SJCRH30 (cell line): ENCODE measurements at places on chromosomes 6 and 20. TPM values are rescaled to one million over a fixed set of nuclear protein-coding genes. Genes with fewer than 3 reads are reported as not detected.

DNA sequence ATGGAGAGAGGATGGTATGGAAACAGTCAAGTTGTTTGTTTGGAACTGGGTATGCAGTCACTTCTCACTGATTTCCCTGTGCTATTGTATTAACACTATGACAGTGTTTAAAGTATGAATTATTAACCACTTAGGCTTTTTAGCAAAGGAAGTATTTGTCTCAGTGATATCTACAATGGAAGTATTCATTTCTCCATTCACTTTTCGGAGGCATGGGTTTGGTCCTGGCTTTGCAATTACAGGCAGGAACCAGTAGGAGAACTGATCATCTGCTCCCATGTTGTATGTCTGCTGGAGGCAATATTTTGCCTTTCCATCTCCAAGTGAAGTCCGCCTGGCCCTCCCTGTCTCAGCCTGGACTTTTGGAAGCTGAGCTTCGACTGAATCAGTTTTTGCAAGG lies 30.6 kb upstream of the EXOC2 start:
- no peaks in the 10 kb centered on the region for H3K36me3 ChIP-seq
- H3K27ac ChIP-seq: no peak overlapping the region
- no peaks in the 10 kb centered on the region for H3K4me1 ChIP-seq
- no peaks in the 10 kb centered on the region for H3K27me3 ChIP-seq
- DNase-seq: no peak

DNA sequence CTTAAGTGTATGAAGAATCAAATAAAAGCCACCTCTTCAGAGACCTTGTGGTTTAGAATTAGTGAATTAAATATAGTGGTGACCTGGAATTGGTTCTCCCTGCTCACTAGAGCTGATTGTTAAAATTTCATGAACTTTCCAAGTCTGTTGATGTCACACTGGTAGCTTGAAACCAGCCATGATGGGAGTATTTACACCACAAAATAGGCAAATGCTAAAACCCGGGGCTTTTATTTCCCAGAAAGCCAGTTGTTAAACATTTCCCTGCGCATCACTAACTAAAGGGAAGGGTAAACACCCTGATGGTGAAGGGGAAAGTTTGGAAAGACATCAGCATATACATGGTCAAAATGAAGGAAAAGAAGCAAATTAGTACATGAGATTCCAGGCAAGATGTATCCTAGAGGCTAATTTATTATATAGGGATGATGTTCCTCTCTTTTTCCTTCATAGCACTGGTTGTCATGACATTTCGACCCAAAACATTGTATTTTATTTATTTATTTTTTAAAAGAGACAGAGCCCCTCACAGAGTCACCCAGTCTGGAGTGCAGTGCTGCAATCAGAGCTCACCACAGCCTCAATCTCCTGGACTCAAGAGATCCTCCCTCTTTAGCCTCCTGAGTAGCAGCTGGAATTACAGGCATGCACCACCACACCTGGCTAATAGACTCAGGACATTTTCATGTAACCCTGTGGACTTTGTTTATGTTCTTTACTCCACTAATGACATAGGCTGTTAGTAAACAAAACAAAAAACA lies 123.2 kb downstream of the RIN2 start:
- no peaks in the 10 kb centered on the region for H3K36me3 ChIP-seq
- peaks cover 4% of the 10 kb centered on the region for H3K4me1 ChIP-seq
- H3K27me3 ChIP-seq: no peaks in the 10 kb centered on the region
- no peak for DNase-seq

DNA sequence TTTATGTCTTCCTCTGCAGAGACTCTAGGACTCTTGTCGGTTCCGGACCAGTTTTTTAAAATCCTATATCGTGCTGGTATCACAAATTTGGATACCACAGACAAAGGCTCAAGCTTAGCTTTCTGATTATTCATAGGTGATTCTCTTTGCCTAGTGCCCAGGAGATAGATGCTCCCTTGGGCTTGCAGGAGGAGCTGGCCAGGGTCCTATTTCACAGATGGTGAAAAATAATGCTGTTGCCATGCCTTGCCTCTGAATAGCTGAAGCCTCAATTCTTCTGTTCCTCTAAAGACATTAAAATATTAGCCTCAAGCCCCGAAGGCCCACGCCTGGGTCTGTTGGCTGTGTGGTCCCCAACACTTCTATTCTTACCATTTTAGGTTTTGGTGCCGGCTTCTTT lies 123.9 kb upstream of the BACH2 start:
- no peak for DNase-seq
- 0 out of 2 replicates have a peak, but pooled peaks cover 4% of the 10 kb centered on the region for H3K27me3 ChIP-seq
- H3K4me1 ChIP-seq: no peaks in the 10 kb centered on the region
- no peak overlapping the region for H3K4me3 ChIP-seq

DNA sequence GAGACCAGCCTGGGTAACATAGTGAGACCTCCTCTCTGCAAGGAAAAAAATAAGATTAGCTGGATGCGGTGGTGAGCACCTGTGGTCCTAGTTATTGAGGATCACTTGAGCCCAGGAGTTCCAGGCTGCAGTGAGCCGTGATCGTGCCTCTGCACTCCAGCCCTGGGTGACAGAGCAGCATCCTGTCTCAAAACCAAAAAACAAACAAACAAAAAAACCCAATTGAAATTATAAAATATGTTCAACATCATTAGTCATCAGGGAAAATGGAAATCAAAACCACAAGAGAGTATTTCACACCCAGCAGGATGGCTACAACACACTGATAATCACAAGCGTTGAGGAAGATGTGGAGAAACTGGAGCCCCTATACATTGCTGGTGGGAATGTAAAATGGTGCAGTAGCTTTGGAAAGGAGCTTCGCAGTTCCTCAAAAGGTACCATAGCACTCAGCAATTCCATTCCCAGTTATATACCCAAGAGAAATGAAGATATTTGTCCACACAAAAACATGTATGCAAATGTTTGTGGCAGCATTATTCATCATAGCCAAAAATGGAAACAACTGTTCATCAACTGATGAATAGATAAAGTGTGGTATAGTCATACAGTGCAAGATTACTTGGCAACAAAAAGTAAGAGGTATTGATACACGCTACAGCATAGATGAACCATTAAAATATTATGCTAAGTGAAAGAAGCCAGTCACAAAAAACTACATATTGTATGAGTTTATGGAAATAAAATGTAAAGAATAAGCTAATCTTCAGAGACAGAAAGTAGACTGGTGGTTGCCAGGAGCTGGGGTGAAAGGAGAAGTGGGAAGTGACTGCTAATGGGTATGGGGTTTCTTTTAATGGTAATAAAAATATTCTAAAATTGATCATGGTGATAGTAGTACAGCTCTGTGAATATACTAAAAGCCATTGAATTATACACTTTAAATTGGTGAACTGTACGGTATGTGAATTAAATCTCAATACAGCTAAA lies 38.7 kb upstream of the RIPOR2 start:
- H3K27ac ChIP-seq: no peak overlapping the region
- no peaks in the 10 kb centered on the region for H3K27me3 ChIP-seq
- no peak for DNase-seq
- H3K36me3 ChIP-seq: no peaks in the 10 kb centered on the region
- no peaks in the 10 kb centered on the region for H3K4me1 ChIP-seq
- H3K4me3 ChIP-seq: no peak overlapping the region

DNA sequence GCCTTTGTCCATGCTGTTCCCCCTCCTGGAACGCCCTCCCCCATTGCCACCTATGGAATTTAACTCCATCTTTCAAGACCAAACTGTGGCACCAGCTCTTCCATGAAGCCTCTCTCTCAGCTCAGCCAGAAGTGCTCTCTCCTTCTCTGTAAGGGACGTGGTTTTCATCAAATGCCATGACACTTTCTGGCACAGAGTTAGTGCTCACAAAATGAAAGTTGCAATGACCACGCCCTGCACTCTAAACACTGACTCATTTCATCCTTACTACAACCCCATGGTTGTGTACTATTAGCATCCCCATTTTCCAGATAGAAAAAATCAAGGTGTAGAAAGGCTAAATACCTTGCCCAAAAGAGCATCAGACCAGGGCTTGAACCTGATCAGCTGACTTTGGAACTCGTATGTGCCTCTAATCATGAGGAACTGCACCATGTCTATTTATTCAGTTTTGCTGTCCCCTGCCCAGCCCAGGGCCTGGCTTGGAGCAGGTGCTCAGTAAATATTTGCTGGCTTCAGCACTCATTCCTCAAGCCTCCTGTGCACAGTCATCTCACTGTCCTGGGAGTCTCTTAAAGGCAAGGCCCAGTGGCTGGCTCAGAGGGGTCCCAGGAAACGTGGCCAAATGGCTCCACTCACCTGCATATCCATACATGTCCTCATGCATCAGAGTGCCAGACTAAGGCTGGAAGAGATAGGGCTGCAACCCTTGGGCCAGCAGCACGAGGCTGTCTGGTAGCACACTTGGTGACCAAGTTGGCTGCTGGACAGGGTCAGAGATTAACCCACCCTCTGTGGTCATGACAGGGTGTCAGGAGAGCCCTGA lies 77.9 kb downstream of the MRPL14 start:
- no peak overlapping the region for H3K27ac ChIP-seq
- H3K27me3 ChIP-seq: no peaks in the 10 kb centered on the region
- H3K36me3 ChIP-seq: no peaks in the 10 kb centered on the region
- H3K4me3 ChIP-seq: no peak overlapping the region

- H3K36me3 ChIP-seq: no peaks in the 10 kb centered on the region
- H3K4me1 ChIP-seq: no peaks in the 10 kb centered on the region
- H3K27me3 ChIP-seq: no peaks in the 10 kb centered on the region
Observed at GRCh38 chr6:2000962-2001361, 244.4 kb downstream of the GMDS start.

Gene RIPOR2
- total RNA-seq: 3.0 and 3.9 TPM in 2 replicates

Gene DYNLT2
- 1.9 and 4.3 TPM in 2 replicates for total RNA-seq

DNA sequence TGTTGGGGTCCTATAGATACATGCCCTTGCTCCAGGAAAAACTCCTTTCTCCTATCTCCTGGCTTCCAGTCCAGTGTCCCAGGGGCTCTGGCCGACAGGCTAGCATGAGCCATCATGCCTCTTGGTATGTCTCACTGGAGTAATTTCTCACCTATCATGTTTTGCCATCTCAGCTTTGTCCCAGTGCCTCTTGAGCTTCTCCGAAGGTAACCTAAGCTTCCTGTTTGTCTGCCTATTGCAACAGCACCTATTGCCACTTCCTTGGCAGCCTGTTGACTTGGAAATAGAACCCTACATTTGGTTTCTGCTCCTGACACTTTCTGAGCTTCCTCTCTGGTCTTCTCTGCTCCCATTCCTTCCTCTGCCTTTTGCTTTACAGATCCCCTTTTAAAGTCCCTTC lies 197.7 kb downstream of the KCNQ5 start:
- no peak for DNase-seq
- H3K36me3 ChIP-seq: no peaks in the 10 kb centered on the region
- 0 out of 2 replicates have a peak, but pooled peaks cover 4% of the 10 kb centered on the region for H3K27me3 ChIP-seq
- no peak overlapping the region for H3K27ac ChIP-seq
- no peak overlapping the region for H3K4me3 ChIP-seq

GRCh38 chr6:12544821-12545565 lies 171.6 kb upstream of the PHACTR1 start:
- H3K27ac ChIP-seq: peak overlapping the region; percentile 51
- no peaks in the 10 kb centered on the region for H3K27me3 ChIP-seq
- peaks cover 13% of the 10 kb centered on the region; the same call in 1 of the 2 replicates for H3K4me1 ChIP-seq
- no peak for DNase-seq
- no peaks in the 10 kb centered on the region for H3K36me3 ChIP-seq

GRCh38 chr6:21441386-21441785 lies 152.2 kb upstream of the SOX4 start:
- H3K27ac ChIP-seq: no peak overlapping the region
- no peaks in the 10 kb centered on the region for H3K27me3 ChIP-seq
- no peaks in the 10 kb centered on the region for H3K4me1 ChIP-seq
- H3K4me3 ChIP-seq: no peak overlapping the region
- H3K36me3 ChIP-seq: no peaks in the 10 kb centered on the region

- H3K4me1 ChIP-seq: peaks cover 39% of the 10 kb centered on the region
- no peaks in the 10 kb centered on the region for H3K36me3 ChIP-seq
- no peaks in the 10 kb centered on the region for H3K27me3 ChIP-seq
Observed at GRCh38 chr20:48040491-48040890, 255.2 kb upstream of the SULF2 start.

- H3K27ac ChIP-seq: no peak overlapping the region
- peaks cover 21% of the 10 kb centered on the region for H3K4me1 ChIP-seq
- H3K36me3 ChIP-seq: no peaks in the 10 kb centered on the region
- no peak for DNase-seq
- H3K4me3 ChIP-seq: no peak overlapping the region
Observed at GRCh38 chr20:5887386-5887785, 62.9 kb downstream of the TRMT6 start.

Gene SLC4A11
- total RNA-seq: 12.1 and 16.4 TPM in 2 replicates

DNA sequence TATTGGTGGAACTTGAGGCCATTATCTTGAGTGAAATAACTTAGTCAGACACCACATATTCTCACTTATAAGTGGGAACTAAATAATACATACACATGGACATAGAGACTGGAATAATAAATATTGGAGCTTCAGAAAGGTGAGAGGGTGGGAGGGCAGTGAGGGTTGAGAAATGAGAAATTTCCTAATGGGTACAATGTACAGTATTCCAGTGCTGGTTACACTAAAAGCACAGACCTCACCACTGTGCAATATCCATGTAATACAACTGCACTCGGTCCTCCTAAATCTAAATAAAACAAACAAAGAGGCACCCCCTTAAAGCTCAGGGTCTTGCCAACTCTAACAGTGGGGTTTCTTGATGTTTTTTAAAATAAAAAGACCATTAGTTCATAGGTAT lies 53.2 kb downstream of the IGF2R start:
- no peak for DNase-seq
- no peaks in the 10 kb centered on the region for H3K27me3 ChIP-seq
- H3K4me1 ChIP-seq: no peaks in the 10 kb centered on the region
- H3K4me3 ChIP-seq: no peak overlapping the region
- no peak overlapping the region for H3K27ac ChIP-seq

GRCh38 chr6:160367798-160368547 lies 19.8 kb downstream of the SLC22A3 start:
- no peak overlapping the region for H3K4me3 ChIP-seq
- no peak for DNase-seq
- H3K27ac ChIP-seq: no peak overlapping the region

Gene SMIM26
- total RNA-seq: 76.8 and 84.0 TPM in 2 replicates

DNA sequence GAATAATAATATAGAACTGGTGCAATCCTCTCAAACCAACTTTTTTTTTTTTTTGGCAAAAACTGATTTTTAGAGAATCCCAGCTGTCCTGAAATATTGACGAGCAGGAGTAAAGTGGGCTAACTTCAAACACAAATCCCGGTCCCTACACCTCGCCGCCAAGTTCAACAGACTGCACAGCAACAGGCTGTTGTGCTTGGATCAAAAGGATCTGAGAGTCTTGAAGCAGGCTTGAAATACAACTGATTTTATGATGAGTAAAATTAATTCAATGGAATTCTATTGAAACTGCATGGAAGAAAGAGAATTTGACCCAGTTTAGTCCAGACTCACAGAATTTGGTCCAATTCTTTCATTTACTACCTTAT lies 172.1 kb downstream of the FOXC1 start:
- no peak overlapping the region for H3K27ac ChIP-seq
- no peaks in the 10 kb centered on the region for H3K27me3 ChIP-seq
- DNase-seq: no peak
- H3K36me3 ChIP-seq: no peaks in the 10 kb centered on the region

- no peaks in the 10 kb centered on the region for H3K27me3 ChIP-seq
- no peaks in the 10 kb centered on the region for H3K36me3 ChIP-seq
- no peak overlapping the region for H3K27ac ChIP-seq
- H3K4me3 ChIP-seq: no peak overlapping the region
Observed at GRCh38 chr20:19070681-19071445, 141.6 kb upstream of the SLC24A3 start.

Gene MRPS10
- 57.2 and 59.5 TPM in 2 replicates for total RNA-seq
